Nucleus accumbens (tissue), 56 donors: ENCODE measurements at places on chromosomes 5 and 9.

DNA sequence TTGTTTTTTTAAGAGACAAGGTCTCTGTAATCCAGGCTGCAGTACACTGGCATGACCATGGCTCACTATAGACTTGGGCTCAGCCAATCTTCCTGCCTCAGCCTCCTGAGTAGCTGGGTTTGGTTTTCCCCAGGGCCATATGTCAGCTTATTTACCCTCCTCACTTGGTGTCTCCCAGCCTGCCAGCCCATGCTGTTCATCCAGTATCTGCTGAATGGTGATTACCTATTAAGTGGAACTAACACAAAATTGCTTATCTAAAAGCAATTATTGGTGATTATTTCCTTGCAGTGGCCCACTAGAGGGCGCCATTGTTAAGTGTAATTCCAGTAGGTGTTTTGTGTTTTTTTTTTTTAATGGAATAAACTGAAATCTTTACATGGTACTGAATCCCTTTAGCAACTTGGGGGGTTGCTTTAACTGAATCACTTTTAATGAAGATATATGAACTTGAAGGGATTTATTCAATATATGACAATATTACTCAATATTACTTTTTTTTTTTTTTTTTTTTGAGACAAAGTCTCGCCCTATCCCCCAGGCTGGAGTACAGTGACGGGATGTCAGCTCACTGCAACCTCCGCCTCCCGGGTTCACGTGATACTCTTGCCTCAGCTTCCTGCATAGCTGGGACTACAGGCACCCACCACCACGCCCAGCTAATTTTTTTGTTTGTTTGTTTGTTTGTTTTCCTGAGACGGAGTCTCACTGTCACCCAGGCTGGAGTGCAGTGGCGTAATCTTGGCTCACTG lies 13.8 kb downstream of the EXOSC2 start:
- peak; percentile 19 for DNase-seq

DNA sequence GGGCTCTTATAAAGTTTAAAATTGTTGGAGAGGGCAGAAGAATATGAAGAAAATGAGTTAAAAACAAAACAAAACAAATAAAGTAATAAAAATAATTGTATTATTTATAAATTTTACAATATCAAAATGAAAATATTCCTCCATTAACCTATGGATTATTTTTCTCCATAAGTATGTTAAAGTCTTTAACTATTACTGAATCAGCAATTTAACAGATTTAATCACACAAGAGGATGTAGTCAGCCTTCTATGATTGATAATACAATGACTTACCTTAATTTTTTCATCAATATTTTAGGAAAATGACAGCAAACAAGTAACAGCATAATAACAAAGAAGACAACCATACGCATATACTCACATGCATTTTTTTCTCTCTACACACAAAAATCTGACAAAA lies 1195.3 kb upstream of the NUDT12 start:
- no peak for DNase-seq

DNA sequence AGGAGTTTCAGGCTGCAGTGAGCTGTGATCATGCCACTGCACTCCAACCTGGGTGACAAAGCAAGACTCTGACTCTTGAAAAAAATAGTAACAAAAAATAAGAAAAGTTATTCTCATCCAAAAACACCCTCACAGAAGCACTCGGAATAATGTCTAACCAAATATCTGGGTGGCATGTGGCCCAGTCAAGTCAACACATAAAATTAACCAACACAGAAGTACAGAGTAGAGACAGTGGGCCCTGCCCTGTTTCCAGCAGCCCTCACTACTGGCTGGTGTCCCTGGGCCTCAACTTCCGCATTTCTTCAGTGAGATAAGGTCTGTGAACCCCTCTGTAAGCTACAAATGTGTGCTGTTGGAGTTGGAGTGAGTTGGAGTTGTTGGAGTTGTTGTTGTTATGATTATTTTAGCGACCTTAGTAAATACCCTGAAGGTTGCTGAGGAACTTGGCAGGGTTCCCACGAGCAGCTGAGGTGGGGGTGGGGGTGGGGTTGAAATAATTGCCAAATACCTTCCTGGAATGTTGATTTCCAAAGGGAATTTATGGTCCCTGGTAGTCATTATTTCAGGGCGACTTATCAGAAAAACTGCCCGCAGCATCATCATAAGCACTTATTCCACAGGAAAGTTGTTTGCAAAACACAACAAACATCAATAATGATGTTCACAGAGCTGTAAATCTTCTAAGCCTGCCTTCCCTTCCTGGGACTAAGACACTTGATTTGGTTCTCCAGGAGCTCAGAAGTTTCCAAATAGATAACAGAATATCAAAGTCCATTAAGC lies 30.2 kb downstream of the C5orf15 start:
- DNase-seq, result no peak

DNA sequence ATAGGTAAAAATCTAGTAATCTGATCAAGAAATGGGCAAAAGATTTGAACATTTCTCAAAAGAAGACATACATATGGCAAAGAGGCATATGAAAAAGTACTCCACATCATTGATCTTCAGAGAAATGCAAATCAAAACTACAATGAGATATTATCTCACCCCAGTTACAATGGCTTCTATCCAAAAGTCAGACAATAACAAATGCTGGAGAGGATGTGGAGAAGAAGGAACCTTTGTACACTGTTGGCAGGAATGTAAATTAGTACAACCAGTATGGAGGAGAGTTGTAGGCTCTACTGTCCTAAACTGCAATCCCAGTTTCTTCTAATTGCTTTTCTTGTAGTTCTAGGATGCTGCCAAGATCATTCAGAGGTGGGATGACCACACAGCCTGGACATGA lies 193.5 kb upstream of the RFX3 start:
- DNase-seq, result no peak

DNA sequence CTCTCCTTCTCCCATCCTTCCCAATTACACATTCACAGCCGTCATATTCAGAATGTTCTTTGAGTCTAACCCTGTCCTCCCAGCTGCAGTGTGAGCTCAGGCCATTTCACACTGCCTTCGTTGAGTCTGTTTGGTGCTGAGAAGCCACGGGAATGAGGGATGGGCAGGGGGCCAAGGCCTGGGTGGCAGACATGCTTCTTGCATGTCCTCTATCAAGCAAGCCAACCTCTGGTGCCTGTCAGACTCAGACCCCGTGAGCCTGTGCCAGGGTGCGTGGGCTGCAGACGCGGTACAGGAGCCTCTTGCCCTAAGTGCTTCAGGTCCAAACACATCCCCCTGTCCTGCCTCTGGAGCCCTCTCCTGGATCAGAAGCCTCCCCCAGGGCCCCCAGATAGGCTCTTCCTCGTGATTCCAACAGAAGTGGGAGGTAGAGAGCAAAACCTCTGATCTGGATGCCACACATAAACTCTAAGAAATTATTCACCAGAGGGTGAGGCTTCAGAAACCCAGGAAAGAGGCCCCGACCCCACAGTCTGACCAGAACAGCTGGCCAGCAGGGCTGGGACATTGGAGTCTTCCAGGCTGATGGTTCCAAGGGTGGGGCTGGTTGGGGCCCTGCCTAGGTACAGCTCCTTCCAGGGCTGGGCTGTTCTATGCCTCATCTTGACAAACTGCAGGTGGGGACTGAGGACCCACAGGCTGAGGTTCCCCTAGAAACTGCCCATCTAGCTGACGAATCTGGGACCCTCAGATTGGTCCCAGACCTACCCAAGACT lies 46.7 kb upstream of the CDKN2AIPNL start:
- DNase-seq, result no peak

- DNase-seq, result no peak
Measured at GRCh38 chr5:154403776-154404387, 41.9 kb upstream of the SAP30L start.

- no peak for DNase-seq
Measured at GRCh38 chr5:89471541-89471940, 588.6 kb upstream of the MEF2C start.

GRCh38 chr5:129747572-129748407 lies at the start of gene MINAR2:
TSS of gene MINAR2 (plus strand) at chr5:129748094. CDS start at chr5:129748191, 97 bp downstream.
- DNase-seq, result no peak

DNA sequence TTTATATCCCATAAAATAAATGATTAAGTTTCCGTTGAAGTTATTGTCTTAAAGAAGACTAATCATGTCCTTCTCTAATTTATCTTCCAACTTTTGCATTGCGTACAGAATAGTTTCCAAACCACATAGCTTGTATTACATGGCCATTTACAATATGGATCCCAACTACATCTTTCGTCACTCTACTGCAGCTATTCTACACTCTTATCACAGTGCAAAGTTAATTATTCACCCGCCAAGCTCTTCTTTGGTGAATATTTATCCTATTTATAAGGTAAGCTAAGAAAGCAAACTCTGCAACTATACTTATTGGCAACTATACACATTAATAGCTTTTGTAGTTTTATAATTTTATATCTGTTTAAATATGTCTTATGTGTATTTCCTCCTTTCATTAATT lies 75.9 kb upstream of the ADAMTS19 start:
- DNase-seq, result no peak

DNA sequence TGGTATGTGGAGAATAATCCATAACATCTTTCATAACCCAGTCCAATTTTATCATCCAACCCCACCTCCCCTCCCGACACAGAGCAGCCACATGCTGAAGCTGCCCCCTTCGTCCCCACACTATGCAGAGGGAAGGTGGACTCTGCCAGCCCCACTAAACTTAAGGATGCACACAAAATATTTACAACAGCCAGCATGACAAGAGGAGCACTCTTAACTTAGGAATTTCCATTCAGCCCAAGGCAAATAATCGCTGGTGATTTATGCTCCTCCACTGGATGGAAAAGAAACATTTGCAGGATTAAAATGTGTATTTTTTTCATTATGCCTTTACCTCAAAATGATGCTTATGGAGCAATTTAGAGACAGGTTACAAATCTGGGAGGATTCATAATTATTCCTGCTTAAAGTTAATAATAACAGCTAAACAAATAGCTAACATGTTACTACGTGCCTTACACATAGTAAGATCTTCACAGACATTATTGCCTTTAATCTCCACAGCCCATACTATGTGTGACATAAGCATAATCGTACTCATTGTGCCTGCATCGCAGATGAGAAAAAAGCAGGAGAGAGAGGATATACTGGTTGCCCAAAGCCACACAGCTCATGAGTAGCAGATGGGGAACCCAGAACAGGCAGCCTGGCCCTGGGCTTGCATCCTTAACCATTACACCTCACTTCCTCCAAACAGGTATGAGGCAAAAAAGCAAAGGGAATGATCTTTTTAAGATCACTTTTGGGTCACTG lies 92.6 kb downstream of the GLIS3 start:
- no peak for DNase-seq

DNA sequence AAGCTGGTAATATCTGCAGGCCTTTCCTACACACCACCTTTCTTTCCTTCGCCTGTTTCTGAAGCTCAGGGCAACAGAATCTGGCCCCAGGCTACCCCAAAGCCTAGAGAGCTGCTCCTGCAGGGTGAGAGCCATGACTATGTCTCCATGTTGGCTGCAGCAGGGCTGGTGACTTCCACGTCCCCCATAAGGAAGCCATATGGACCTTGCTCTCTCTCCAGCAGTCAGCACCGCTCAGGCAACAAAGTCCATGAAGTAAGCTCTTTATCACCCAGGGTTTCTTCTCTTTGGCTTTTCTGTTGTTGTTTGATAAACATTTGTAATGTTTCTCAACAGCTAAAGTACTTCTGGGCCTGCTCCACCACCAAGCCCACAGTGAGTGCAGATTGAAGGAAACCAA lies 125.2 kb downstream of the SLIT3 start:
- no peak for DNase-seq

DNA sequence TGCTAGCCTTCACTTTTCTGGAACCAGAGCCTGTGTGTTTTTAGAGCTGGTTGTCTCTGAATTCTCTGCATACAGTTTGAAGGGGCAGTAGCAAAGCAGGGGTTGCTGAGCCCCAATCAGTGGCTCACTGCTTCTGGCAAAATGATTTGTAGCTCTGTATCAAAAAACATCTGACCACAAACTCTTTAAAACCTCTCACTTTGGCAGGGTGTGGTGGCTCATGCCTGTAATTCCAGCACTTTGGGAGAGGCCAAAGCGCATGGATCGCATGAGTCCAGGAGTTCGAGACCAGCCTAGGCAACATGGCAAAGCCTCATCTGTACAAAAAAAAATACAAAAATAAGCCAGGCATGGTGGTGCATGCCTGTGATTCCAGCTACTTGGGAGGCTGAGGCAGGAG lies 28.3 kb upstream of the APC start:
- no peak for DNase-seq

DNA sequence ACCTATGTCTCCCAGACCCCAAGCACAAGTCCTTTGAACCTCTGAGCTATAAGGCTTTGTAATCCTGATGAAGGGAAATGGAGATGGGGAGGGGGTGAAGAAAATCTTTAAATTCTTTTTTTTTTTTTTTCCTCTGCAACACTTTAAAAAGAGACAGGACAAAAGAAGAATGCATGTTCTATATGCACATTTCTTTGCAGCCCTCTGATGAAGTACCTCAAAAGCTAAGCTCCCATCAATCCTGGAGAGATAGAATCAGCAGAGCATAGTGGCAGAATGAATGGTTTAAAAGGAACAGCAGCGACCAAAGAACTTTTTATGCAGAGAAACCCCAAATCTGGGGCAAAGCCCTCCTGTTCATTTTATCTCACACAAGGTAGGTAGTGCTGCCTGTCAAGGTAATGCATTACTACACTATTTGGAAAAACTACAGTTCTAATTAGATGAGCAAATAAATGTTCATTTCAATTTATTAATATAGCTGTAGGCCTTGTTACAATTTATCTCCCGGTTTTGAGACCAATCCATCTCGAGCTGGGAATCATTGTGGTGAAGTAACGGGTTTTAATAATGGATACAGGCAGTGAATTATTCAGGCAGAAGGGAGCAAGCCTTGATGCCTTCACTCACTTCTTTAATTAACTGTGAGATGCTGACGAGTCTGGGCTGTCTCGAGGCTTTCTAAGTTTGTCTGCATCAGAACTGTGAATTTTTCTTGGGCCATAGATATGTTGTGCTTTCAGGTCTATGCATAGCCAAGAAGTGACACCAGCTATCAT lies 173.5 kb upstream of the ZNF608 start:
- DNase-seq, result no peak

GRCh38 chr5:15354021-15354420 lies 146.0 kb upstream of the FBXL7 start:
- no peak for DNase-seq

GRCh38 chr5:153793699-153794098 lies 245.0 kb downstream of the FAM114A2 start:
- no peak for DNase-seq

- DNase-seq, result no peak
Measured at GRCh38 chr9:110785166-110785565, 116.6 kb downstream of the MUSK start.

GRCh38 chr5:140152022-140152999 lies 22.7 kb upstream of the CYSTM1 start:
- no peak for DNase-seq

DNA sequence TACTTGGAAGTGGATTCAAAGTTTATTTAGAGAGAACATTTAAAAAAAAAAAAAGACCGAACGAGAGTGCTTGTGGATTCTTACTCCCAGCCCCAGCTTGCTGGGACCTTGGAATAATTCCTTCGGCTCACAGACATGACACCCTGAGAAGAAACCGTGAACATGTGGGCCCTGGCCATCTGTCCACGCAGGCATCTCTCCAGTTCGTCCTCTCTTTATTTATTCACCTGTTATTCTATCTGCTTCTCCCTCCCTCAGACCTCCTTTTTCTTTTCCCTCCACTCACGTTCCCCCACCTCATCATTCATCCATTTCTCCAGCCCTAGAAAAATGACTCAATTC lies 93.7 kb upstream of the PHYKPL start:
- no peak for DNase-seq
